ENCODE measurements at places on chromosomes 7 and 10. TPM values are rescaled to one million over a fixed set of nuclear protein-coding genes. Genes with fewer than 3 reads are reported as not detected.

GRCh38 chr10:5400468-5401240 is 4.0 kb downstream of the TUBAL3 start:
- no peaks in the 10 kb centered on the region for H3K4me1 ChIP-seq
- DNase-seq: no peak
- no peaks in the 10 kb centered on the region for H3K36me3 ChIP-seq
- no peak overlapping the region for H3K4me3 ChIP-seq

DNA sequence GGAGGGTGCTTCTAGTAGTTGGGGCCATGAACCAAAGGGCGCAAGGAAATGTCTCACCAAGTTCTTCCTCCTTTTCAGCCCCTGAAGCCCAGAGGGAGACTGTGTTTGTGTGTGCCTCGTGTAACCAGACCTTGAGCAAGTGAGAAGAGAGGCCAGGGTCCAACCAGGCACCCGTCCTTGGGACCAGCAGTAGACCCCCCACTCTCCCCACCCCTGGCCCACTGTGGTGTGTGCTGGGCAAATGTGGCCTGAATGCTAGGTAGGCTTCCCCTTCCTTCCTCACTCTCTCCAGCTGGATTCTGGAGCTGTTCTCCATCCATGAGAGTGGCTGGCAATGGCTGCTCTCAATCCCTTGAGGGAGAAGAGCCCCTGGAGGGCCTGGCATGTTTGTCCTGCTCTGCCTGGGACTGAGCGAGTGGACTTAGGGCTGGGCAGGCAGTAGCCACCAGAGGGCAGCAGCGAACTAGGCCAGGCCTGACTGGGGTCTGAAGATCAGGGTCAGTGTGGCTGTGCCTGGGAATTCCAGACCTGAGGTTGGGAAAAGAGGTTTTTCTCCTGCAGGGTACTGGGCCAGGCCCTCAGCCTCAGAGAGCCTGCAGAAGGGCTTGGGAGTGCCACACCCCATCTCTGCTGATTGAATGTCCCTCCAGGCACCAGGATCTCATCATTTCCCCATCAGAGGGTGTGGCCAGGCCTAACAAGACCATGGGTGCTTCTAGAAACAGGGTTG is 12.5 kb downstream of the SFRP5 start:
- no peaks in the 10 kb centered on the region for H3K27me3 ChIP-seq
- H3K4me1 ChIP-seq: no peaks in the 10 kb centered on the region
- H3K36me3 ChIP-seq: peaks cover 80% of the 10 kb centered on the region
- H3K27ac ChIP-seq: no peak overlapping the region
- no peak overlapping the region for H3K4me3 ChIP-seq

DNA sequence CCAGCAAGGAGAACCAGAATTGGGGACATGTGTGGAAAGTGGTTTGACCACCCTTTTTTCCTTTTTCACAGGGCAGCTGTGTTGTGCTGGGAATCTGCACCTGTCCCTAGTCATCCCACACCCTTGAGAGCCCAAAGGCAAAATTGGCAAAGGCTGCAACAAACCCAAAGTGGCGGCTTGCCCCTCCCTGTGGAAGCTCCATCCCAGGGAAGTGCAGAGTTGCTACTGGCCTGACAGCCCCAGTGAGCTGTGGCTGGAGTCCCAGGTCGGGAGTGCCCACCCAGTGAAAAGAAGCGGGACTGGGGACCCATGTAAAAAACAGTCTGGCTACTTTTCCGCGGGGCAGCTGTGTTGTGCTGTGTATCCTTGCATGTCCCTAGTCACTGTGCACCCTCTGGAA is 109.1 kb upstream of the GRM3 start:
- H3K27ac ChIP-seq: no peak overlapping the region
- DNase-seq: no peak
- H3K36me3 ChIP-seq: no peaks in the 10 kb centered on the region
- no peaks in the 10 kb centered on the region for H3K4me1 ChIP-seq

DNA sequence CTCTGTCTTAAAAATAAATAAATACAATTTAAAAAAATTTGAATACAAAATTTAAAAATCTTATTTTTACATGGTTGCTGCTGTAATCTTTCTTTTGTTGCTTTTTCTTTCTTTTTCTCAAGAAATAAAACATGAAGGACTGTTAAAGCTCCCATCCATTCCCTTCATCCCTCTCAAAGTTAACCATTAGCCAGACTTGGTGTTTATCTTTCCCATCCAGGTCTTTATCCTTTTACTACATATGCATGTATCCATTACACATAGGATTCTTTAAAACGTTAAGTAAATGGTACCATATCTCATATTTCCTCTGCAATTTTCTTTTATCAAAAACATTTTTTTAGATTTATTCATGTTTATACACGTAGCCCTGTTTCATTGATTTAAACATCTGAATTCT is 70.1 kb downstream of the CREB3L2 start:
- no peaks in the 10 kb centered on the region for H3K27me3 ChIP-seq
- H3K4me1 ChIP-seq: peaks cover 37% of the 10 kb centered on the region
- H3K27ac ChIP-seq: no peak overlapping the region
- no peak overlapping the region for H3K4me3 ChIP-seq

DNA sequence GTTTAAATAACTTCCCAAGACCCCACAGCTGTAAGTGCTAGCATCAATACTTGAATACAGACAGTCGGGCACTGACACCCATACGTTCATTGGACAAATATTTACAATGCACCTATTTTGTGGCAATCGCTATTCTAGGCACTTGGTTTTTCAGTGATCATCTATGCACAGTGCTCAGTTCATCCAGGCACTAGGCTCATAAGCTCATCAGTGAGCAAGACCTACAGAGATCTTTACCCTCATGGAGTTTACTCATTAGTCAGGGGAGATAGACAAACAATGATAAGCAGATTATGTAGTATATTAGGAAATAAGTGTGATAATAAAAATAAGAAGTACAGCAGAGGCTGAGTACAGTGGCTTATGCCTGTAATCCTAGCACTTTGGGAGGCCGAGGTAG is 7.6 kb upstream of the DHTKD1 start:
- no peak for DNase-seq
- H3K27ac ChIP-seq: no peak overlapping the region
- H3K27me3 ChIP-seq: no peaks in the 10 kb centered on the region
- H3K4me3 ChIP-seq: no peak overlapping the region

Gene MUC12
- not detected for total RNA-seq
